ENCODE measurements at places on chromosomes 11 and 22.

- no peak for DNase-seq
These were observed 15.5 kb upstream of the C1QTNF4 start for GRCh38 chr11:47609675-47610074.

- no peak for DNase-seq
These were observed 15.8 kb downstream of the RAB36 start for GRCh38 chr22:23161029-23161428.

- no peak for DNase-seq
These were observed 1.5 kb upstream of the LARGE1 start for GRCh38 chr22:33921525-33922348.

- no peak for DNase-seq
These were observed 9.7 kb downstream of the SRSF8 start for GRCh38 chr11:95076416-95076815.

- no peak for DNase-seq
These were observed 14.9 kb downstream of the SERPIND1 start for GRCh38 chr22:20788627-20789344.

DNA sequence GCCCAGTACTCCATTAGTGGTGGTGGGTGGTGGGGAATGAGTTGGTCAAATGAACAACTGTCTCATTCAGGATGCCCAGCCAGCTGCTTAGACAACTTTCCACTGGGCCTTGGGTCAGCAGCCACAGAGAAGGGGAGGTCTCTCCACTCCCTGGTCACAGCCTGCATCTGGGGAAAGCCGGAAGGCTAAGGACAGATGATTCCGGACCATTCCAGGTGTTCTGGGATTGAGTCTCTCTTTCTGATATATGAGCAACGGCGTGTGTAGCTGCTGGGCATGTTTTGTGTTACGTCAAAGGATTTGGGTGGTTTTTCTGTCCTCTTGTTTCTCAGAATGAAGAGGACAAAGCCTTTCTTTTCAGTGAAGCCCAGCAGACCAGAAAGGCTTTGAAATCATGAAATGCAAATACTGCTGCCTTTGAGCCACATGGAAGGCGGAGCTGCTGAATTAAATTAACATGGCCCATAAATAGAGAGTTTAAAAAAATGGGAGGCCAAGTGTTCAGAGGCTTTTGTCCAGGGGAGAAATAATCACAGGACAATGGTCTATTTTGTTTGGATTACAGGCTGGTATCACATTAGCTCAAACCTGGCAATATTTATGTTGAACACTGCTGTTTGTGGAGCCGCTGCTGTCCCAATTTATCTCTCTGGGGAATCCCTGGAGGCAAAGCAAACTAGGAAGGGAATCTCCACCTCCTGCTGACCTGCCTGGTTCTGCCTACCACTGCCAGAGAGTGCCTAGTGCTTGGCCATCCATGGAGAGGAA, 234.4 kb upstream of the E2F8 start:
- DNase-seq, result no peak

- no peak for DNase-seq
These were observed 34.4 kb downstream of the TNRC6B start for GRCh38 chr22:40212121-40212520.

GRCh38 chr11:8408151-8408941, 144.7 kb upstream of the LMO1 start:
- DNase-seq, result no peak

DNA sequence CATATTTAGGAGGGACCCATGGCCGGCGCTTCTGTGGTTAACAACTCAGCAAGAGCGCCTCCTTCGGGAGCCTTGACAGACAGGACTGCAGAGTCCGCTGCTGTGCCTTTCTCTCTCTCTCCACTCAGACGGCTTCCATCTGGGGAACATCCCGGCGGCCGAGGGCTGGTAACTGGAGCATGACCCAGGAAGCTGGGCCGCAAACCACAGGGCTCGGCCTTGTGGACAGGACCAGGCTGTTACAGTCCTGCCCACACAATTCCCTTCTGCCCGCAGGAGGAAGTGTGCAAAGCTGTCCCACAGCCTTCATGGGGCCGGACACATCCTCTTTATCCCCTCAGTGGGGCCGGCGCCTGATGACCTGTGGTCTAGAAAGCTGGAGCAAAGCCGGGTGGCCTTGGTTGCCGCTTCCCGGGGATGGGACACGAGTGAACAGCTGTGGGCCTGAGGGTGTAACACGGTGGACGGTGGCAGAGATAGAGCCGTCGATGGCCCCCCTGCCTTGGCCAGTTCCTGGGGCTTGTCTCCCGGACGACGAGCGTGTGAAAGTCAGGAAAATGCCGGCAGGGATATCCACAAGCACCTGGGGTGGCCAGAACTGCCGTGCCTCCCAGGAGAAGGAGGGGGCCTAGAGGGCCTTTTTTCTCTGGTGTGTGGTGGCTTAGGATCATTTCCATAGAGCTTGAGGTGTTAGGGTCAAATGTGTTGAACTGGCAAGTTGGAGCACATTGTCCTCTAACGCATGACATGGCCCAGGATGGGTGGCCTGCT, 50.1 kb downstream of the FBLN1 start:
- no peak for DNase-seq

DNA sequence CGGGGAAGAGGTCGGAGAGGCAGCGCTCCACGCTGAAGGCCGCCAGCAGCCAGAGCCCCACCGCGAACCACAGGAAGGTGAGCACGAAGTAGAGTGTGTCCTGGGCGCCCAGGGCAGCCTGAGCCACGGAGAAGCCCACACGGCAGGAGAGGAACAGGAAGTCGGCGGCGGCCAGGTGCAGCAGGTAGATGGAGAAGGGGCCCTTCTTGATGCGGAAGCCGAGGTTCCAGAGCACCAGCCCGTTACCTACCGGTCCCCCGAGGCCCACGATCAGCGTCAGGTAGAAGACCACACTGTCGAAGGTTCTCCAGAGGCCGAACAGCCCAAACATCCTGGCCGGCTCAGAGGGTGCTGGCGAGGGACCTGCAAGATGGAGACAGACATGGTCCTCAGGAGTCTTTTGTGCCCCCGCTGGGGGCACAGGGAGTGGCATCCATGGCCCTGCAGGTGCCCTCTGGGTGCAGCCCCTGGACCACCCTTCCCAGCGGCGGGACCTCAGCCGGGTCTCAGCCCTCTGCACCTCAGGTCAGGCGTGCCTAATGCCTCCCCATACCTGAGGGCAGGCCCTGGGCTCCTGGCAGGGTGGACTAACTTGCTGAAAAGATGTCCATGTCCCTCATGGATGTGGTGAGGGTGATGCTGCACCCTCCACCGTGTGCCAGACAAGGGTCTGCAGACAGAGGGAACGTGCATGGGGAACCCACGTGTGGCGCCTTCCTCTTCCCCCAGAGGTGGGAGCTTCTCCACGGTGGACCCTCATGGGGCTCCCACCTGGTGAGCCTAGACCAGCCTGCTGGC, at the start of gene MRGPRG:
MRGPRG (minus strand) TSS at position 331 of the 798 bp plus-strand sequence; CDS start at position 331, 0 bp downstream.
- DNase-seq, result no peak

DNA sequence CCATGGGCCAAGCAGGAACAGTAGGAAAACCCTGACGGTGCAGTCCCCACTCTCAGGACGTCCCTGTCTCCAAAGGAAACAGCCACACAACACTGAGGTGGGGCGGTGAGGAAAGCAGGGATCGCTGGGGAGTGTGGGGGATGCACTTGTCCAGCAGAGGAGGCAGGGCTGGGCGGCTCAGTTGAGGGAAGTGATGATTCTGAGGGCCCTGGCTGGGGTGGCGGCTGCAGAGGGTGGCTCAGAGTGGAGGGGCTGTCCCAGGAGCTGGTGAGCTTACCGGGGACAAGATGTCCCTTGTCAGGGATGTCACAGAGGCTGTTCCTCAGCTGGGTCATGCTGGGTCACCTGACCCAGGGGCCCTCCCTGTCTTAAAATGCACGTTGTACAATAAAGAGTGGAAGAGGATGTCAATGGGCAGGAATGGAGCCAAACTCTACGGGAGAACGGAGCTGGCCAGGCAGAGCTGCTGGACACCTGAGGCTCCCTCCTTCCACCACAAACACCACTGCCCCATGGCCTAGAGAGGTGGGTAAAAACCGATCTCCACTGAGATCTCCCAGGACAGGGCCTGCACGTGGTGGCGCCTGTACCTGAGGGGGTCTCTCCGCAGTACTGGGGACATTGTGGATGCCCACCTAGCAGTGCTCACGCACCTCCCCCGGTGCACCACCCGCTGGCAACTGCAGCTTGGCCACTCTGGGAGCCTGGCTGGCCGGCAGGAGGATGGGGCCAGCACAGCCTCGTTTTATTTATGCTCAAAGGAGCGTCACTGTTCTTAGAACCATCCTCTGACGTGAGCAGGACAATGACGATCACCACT, 9.7 kb upstream of the EFCAB6 start:
- no peak for DNase-seq

DNA sequence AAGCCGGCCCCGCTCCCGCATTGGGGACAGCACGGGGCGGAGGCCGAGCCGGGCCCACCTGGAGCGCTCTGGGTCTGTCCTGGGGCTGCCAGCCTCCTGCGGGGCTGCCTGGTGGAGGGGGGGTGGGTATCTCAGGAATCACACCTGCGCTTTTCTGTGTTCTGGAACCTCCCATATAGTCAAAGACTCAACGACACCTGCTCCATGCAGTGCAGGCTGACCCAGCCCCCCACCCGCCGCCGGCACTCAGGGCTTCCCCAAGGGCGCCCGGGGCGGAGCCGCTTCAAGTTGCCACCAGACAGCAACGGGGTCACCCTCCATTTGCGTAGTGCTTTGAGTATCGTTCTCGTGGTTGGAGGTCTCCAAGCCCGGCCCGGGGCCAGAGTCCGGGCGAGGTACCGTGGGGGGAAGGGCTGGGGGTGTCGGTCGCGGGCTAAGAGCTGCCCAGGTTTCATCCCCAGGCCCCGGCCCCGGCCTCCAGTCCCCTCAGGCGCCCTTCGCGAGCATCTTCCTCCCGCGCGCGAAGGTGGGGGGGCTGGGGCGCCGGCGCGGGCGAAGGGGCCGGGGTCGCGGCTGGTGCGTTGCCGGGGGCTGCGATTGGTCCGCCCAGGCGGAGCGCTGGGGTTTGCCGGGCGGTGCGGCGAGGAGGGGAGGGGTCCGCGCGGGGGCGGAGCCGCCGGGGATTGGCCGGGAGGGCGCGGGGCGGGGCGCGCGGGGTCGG, 6.6 kb downstream of the TSPAN4 start:
- no peak for DNase-seq

DNA sequence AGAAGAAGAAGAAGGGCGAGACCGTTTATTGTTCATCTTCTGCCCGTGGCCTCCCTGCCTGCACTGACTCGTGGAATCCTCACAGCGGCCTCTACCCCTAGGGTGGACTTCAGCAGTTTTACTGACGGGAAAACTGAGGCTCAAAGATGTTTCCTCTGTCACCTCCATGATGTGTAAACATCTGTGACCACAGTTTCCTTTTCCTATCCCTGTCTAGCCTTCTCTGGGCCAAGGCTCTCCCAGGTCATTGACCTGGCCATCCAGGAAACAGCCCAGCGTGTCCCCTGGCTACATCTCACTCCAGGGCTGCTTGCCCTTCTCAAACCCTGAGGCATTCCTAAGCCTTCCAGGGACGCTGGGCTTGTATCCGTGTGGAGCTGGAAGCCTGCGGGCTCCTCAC, 49.0 kb upstream of the GCAT start:
- DNase-seq, result no peak

DNA sequence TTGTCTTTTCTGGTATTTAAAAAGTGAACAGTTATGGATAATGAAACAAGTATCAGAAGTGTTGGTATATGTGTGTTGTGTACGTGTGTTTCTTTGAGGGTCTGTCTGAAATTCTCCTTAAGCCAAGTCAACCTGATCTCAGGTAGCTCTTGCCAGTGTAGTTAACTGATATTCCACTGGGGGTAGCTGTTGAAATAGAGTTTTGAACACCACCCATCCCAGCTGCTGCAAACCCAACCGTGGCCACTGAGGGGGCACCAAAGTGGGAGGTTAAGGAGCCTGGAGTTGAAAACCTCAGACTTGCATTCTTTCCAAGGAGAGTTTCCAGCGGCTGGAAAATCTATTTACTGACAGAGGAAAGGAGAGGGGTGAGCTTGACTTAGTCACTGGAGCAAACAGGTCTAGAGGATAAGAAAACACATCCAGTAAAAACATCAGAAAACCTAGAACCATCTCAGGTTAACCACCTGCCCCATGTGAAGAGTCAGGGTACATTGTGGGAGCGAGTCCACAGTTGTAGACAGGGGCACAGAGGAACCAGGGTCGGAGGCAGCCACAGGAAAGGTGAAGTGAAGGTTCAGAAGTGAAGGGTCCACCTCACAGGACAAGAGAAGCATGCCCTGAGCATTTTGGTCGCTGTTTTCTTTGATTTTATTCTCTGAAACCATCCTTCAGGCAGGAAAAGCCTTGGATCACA, 8.8 kb upstream of the CUL5 start:
- no peak for DNase-seq

- DNase-seq, result no peak
These were observed 43.6 kb downstream of the MEI1 start for GRCh38 chr22:41742918-41743317.

GRCh38 chr11:8242499-8243280, 21.0 kb downstream of the LMO1 start:
- no peak for DNase-seq
